ENCODE measurements at places on chromosomes 7 and 10.

- DNase-seq, result peak; percentile 52
- H3K27ac ChIP-seq, result peak overlapping the region; percentile 97
- H3K27me3 ChIP-seq, result peaks cover 4% of the 10 kb centered on the region
- peaks cover 27% of the 10 kb centered on the region for H3K36me3 ChIP-seq
Measured at GRCh38 chr7:26439521-26440232, 148.0 kb downstream of the SNX10 start.

GRCh38 chr10:89082086-89082485 lies 91.5 kb downstream of the FAS start:
- H3K36me3 ChIP-seq, result no peaks in the 10 kb centered on the region
- peaks cover 6% of the 10 kb centered on the region for H3K27me3 ChIP-seq
- H3K27ac ChIP-seq, result no peak overlapping the region
- H3K4me3 ChIP-seq, result no peak overlapping the region
- DNase-seq, result no peak

DNA sequence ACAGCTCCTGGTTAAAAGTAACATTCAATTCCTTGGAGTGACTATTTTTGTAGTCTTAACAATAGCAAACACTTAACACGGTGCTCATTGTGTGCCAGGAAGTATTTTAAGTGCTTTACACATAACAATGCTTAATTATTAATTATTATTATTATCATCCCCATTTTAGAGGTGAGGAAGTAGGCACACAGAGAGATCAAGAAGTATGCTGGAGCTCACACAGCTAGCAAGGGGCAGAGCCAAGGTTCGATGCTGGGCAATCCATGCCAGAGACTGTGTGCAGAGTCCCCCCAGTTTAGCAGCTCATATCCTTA lies 48.2 kb upstream of the SMNDC1 start:
- H3K4me3 ChIP-seq, result no peak overlapping the region
- peaks cover 44% of the 10 kb centered on the region for H3K4me1 ChIP-seq
- peaks cover 23% of the 10 kb centered on the region for H3K27me3 ChIP-seq
- no peaks in the 10 kb centered on the region for H3K36me3 ChIP-seq
- DNase-seq, result no peak

- H3K4me1 ChIP-seq, result no peaks in the 10 kb centered on the region
- no peak overlapping the region for H3K4me3 ChIP-seq
- H3K27me3 ChIP-seq, result peaks cover 3% of the 10 kb centered on the region
- no peak overlapping the region for H3K27ac ChIP-seq
- DNase-seq, result no peak
- no peaks in the 10 kb centered on the region for H3K36me3 ChIP-seq
Measured at GRCh38 chr10:90504172-90504571, 353.7 kb downstream of the HTR7 start.

GRCh38 chr10:122172361-122173008 lies 98.6 kb upstream of the BTBD16 start:
- no peak for DNase-seq
- peaks cover 60% of the 10 kb centered on the region for H3K4me1 ChIP-seq
- no peak overlapping the region for H3K4me3 ChIP-seq
- H3K36me3 ChIP-seq, result peaks cover 4% of the 10 kb centered on the region
- H3K27me3 ChIP-seq, result no peaks in the 10 kb centered on the region

- H3K27me3 ChIP-seq, result peaks cover 7% of the 10 kb centered on the region
- H3K4me3 ChIP-seq, result no peak overlapping the region
- DNase-seq, result no peak
- H3K36me3 ChIP-seq, result peaks cover 1% of the 10 kb centered on the region
- peaks cover 5% of the 10 kb centered on the region for H3K4me1 ChIP-seq
- no peak overlapping the region for H3K27ac ChIP-seq
Measured at GRCh38 chr10:90947030-90947960, 26.4 kb upstream of the ANKRD1 start.

GRCh38 chr7:117347962-117348672 lies 25.3 kb upstream of the WNT2 start:
- H3K4me1 ChIP-seq, result peaks cover 39% of the 10 kb centered on the region
- H3K27me3 ChIP-seq, result peaks cover 3% of the 10 kb centered on the region
- H3K27ac ChIP-seq, result no peak overlapping the region
- DNase-seq, result no peak

Measured in nephron progenitor cell (in vitro differentiated cells).